Lung (tissue), 17 donors: ENCODE measurements at places on chromosomes 6 and 20. TPM values are rescaled to one million over a fixed set of nuclear protein-coding genes. Genes with fewer than 3 reads are reported as not detected.

DNA sequence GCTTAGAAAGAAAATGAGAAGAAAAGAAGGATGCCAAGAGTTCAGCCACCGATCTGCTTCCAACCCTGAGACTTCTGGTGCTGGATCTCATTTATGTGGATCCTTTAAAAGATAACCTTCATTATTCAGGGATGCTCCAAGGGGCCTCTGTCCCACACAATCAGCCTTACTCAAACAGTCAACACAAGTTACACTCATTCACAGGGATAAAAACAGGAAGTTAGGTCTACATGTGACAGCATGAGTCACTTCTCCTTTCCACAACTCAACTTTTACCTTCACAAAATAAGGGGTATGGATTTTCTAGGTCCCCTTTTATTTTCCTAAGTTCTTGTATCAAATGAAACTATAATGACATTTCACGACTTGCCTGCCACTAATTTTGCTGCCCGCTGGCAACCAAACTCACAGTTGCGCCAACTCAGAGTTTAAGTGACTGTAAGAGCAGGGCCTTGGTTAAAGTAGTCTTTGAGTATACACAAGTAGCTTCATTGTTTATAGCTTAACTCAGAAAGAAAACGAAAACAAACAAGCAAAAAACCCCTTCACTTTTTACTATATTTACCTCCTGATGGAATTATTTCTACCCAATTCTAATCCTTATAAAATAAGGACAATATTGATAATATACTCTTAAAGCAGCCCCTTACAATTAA is 278.8 kb upstream of the RUNX2 start:
- DNase-seq = no peak

- DNase-seq = no peak
These were observed 7.0 kb downstream of the COL9A3 start for GRCh38 chr20:62823688-62824475.

- DNase-seq = no peak
These were observed 140.0 kb downstream of the CFAP61 start for GRCh38 chr20:20192366-20192765.

DNA sequence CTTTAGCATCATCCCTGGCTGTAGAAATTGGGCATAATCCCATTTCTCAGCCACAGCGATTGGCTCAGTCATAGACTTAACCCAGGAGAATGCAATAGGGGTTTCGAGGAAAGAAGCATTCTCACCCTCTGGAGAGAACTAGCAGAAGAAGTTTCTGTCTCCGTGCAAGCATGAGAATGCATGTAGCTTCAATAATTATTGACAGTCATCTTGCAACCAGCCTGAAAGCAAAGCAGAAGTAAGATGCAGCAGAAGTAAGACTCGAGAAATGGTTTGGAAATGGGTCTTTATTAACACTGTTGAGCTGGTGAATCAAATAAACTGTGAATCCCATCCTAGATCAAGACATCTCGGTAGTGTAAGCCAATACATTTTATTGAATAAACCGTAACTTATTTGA is 828.8 kb upstream of the GJE1 start:
- DNase-seq = no peak

- peak; percentile 88 for DNase-seq
These were observed 741 bp upstream of the PNISR start for GRCh38 chr6:99425647-99426450.

GRCh38 chr6:135106611-135107010 is 52.0 kb upstream of the HBS1L start:
- no peak for DNase-seq

Gene BTN3A1
- 18.7 TPM for total RNA-seq

Gene COMMD7
- 39.0 TPM for total RNA-seq

Gene DNAH8
- 0.37 TPM for total RNA-seq
